ENCODE measurements at places on chromosomes 6 and 20. TPM values are rescaled to one million over a fixed set of nuclear protein-coding genes. Genes with fewer than 3 reads are reported as not detected.

SLC17A1 gene
- total RNA-seq = not detected

MEI4 gene
- total RNA-seq = not detected

CNR1 gene
- total RNA-seq = not detected

KIF13A gene
- 0.14 TPM for total RNA-seq

RIPPLY2 gene
- total RNA-seq = not detected

MLN gene
- not detected for total RNA-seq

MCHR2 gene
- total RNA-seq = not detected

TFAP2D gene
- total RNA-seq = not detected

MYO6 gene
- total RNA-seq = 2.2 TPM

PGK2 gene
- not detected for total RNA-seq

RNF114 gene
- 151 TPM for total RNA-seq

DNA sequence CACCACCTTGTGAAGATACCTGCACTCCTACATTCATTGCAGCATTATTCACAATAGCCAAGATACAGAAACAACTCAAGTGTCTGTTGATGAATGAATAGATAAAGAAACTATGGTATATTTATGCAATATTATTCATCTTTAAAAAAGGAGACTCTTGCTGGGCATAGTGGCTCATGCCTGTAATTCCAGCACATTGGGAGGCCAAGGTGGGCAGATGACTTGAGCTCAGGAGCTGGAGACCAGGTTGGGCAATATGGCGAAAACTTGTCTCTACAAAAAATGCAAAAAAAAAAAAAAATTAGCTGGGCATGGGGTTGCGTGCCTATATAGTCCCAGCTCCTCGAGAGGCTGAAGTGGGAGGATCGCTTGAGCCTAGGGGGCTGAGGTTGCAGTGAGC lies 119.8 kb downstream of the GJA1 start:
- DNase-seq = no peak

- peak; percentile 73 for DNase-seq
Measured at GRCh38 chr6:157550114-157550989, 169.4 kb downstream of the ZDHHC14 start.

DNA sequence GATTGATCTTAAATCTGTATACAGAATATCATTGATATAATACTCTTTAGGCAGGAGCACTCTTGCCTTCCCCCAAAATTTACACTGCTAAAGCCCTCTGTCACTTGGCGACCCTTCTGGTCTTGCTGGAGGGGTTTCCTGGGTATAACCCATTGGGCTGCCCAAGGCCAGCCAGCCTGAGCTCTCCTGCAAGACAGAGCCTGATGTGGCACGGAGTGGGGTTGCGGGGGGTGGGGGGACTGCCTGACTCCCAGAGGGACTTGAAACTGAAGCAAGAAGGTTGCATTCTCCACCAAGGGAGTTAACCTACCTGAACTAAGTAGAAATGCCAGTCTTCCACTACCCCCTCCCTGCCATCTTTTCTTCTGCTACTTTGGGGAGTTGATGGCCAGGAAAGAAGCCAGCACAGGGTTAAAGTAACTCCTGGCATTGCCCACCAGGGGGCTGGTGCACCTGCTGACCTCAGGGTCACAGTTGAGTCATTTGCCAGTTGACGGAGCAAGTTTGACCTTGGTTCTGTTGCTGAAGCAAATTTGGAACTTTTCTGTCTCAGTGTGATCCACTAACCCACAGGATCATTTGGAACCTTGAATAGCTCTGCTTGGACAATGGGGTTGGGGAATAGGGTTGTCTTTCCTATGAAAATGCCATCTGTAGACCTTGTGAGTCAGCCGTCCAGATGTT lies 79.4 kb downstream of the ASXL1 start:
- DNase-seq = no peak

- no peak for DNase-seq
Measured at GRCh38 chr6:155962276-155962675, 506.6 kb upstream of the NOX3 start.

DNA sequence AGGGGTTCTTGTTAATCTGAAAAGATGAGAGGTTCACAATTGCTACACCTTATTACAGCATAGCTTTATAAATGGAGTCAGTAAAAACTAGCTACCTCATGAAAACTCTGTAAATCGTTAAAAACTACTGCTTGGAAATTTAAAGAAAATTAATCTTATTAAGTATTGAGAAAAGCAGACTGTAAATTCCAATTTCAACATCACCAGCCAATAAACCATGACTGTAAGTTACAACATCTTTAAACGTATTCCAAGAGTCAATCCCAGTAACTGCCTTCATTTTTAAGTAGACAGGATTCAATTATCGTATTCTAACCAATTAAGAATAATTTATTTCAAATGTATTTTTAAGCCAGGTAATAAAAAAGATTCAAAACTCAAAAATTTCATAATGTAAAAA lies 70.3 kb downstream of the ATG5 start:
- no peak for DNase-seq

DNA sequence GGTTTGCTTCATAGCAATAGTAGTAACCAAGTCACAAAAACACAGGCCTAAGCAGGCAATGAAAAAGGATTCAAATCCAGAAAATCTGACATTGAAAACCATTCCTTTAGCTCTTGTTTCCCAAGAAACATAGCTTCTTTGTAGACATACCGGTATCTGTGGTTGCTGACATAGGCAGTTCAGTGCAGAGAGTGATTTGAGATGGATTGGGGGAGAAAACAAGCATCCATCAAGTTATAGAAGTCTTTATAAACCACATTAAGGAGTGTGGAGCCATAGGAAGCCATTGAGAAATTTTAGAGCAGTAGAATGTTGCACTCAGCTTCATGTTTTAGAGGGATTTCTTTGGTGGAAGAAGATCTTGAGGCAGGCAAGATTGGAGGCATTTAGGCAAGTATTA lies 91.2 kb upstream of the MARCKS start:
- no peak for DNase-seq

- DNase-seq = no peak
Measured at GRCh38 chr6:90610301-90610750, 23.5 kb upstream of the MAP3K7 start.

- no peak for DNase-seq
Measured at GRCh38 chr20:47878601-47879027, 93.3 kb upstream of the SULF2 start.

DNA sequence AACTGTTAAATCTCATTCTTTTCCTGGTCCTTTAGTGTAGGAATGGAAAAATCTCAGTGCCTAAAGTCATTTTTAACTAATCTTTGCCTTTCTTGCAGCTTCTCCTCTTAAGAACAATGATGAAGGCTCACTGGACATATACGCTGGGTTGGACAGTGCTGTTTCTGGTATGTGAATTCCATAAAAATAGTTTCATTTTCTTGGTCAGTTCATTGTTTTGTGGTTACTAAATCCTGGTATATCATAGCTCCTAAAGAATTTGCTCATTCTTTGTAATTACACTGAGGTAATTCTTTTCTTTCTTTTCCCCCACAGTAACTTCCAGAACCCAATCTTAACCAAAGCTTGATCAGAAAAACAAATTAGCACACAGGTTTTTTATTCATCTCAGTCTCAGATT lies 23.4 kb downstream of the CASP8AP2 start:
- no peak for DNase-seq

DNA sequence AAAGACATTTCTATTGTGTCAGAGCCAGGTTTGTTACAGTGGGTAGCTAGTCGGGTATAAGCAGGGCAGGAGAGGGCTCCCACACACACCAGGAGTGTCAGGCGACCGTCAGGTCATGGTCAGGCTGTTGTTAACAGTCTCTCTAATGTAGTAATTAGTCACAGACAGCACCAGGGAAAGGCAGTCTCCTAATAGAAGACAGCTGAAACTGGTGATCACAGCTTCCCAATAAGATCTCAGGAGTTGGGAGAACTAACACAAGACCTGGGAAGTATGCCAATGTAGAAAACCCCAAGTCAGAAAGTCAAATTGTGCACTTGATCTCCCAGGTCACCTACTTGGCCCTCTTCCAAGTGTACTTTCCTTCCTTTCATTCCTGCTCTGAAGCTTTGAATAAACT lies 53.0 kb upstream of the GPR6 start:
- DNase-seq = no peak

DNA sequence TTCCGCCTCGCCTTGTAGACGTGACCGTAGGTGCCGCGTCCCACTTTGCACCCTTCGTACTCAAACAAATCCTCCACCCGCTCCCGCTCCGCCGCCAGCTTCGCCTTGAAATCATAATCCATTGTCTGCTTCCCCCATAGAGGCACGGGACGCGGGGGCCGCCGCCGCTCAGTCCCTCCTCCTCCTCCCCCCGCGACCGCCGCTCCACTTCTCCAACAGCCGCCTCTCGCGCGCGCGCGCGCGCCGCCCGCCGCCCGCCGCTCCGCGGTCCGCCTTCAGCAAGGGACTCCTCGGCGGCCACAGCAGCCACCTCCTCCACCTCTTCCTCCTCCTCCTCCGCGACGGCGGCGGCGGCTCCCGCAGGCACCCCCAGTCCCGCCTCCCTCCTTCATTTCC lies 256 bp downstream of the CDK19 start:
- no peak for DNase-seq

DNA sequence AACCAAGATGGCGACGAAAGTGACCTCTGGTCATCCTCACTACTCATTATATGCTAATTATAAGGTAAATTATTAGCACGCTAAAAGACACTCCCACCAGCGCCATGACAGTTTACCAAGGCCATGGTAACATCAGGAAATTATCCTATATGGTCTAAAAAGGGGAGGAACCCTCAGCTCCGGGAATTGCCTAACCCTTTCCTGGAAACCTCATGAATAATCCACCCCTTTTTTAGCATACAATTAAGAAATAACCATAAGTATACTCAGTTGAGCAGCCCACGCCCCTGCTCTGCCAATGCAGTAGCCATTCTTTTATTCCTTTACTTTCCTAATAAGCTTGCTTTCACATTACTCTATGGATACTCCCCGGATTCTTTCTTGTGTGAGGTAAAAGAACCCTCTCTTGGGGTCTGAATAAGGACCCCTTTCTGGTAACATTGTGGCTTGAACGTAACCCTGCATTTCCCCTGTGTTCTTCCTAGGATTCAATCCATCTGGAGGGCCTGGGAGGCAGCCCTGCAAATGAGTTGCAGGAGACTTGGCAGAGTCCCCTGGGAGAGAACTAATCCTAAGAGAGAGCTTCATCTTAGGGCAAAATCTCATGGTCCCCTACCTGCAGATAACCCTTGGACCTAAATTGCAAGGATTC lies 225.6 kb upstream of the JARID2 start:
- no peak for DNase-seq

DNA sequence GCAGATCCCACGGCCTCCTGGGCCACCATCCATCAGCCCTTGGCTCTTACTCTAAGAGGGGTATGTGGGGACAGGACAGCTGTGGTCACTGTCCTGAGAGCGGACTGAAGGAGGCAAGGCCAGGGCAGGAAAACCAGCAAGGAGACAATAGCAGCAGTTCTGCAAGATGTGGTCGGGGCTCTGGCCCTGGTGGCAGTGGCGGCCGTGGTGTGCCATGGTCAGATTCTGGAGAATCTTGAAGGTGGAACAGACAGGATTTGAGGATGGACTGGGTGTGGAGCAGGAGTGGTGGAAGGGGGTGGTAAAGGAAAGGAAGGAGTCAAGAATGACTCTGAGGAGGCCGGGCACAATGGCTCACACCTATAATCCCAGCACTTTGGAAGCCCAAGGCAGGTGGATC lies 5.9 kb upstream of the MAP1LC3A start:
- no peak for DNase-seq

GRCh38 chr6:134722200-134722870 lies 227.6 kb downstream of the ALDH8A1 start:
- no peak for DNase-seq

DNA sequence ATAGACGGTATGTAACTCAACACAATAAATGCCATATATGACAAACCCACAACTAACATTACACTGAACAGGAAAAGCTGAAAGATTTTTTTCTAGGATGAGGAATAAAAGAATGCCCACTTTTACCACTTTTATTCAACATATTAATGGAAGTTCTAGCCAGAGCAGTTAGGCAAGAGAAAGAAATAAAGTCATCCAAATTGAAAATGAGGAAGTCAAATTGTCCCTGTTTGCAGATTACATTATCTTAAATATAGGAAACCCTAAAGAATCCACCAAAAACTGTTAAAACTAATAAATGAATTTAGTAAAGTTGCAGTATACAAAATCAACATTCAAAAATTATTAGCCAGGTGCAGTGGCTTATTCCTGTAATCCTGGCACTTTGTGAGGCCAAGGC lies 24.6 kb upstream of the ADGB start:
- DNase-seq = no peak

- DNase-seq = no peak
Measured at GRCh38 chr6:44243345-44243744, 3.6 kb upstream of the HSP90AB1 start.

- DNase-seq = no peak
Measured at GRCh38 chr6:164130151-164130550, 715.6 kb downstream of the QKI start.

DNA sequence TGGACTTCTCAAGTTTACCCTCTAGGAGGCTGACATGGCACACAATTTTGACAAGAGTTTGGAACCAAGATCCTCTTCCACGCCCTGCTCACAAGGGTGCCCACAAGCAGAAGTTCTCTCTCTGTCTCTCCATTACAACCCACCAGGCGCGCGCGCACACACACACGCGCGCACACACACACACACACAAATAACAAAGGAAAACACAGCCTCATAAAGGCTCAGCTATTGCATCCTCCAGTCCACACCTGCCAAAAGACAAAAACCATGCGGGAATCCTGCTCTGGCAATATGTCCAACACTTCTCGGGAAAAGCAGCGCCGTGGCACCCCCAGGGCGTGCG lies 870 bp downstream of the PAK5 start:
- DNase-seq = no peak

- DNase-seq = no peak
Measured at GRCh38 chr6:19193624-19194023, 643.5 kb upstream of the ID4 start.

DNA sequence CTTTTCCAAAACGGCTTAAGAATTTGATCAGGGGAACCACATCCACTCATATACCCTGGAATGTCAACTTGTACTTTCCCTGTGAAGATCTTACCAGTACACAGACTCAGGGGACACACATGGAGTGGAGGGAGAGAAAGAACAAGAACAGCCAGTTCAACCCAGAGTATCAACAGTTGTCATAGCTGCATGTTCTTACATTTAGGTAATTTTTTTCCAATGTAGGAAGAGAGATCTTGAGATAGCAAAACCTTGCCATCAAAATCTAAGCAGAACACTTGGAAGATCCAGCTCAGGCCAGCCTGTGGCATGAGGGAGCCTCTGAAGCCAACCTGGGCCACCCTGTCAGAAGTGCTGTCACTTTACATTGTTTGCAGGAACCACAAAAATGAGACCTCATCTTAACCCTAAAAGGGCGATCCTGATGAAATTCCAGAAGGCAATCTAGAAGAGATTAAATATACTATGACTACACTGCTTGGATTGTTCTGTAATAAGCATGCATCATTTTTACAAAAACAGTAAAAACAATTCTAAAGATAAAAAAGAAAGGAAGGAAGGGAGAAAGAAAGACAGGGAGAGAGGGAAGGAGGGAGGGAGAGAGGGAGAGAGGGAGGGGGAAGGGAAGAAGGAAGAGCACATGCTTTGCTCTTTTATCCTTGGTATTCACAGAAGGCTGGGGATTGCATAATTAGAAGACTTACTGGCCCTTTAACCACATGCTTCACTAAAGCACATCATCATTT lies 124.7 kb upstream of the TCF21 start:
- DNase-seq = no peak

Measured in CD8-positive, alpha-beta T cell (primary cell).